ENCODE measurements at places on chromosomes 3 and 15.

GRCh38 chr15:69493406-69493805 lies 40.8 kb downstream of the RPLP1 start:
- DNase-seq = no peak

GRCh38 chr15:91472316-91472756 lies 372.3 kb downstream of the SV2B start:
- no peak for DNase-seq

DNA sequence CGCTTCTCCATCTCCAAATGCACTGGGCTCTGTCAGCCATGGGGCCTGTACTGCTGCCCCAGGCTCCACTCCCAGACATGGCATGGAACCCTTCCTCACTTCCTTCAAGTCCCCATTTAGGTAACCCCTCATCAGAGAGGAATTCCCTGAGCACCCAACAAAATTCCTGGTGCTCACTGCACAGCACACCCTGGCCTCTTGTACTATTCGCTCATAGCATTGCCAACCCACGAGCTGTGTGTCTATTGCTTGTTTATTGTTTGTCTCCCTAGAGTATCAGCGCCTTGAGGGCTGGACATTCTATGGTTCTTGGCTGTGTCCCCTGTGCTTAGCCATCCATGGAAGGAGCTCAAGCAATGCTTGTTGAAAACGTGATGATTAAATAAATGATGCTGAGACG lies 46.1 kb upstream of the SLCO2A1 start:
- no peak for DNase-seq

DNA sequence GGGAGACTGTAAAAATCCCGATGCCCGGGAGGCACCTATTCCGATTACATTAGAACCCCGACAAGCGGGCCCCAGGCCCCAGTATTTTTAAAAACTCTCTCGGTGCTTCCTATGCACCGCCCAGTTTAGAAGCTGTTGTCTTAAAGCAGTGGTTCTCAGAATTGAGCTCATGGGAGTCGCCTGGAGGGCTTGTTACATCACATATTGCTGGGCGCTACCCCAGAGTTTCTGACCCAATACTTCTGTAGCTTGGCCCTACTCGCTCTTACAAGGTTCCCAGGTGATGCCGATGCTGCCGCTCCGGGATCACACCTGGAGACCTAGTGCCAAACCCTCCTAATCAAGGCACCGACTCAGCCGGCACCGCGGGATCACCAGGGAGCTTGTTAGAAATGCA lies 35.2 kb downstream of the CPN2 start:
- DNase-seq = no peak

GRCh38 chr3:185796431-185797107 lies 28.3 kb downstream of the IGF2BP2 start:
- DNase-seq = no peak

- DNase-seq = no peak
Measured at GRCh38 chr15:42719043-42719442, 17.9 kb downstream of the CDAN1 start.

DNA sequence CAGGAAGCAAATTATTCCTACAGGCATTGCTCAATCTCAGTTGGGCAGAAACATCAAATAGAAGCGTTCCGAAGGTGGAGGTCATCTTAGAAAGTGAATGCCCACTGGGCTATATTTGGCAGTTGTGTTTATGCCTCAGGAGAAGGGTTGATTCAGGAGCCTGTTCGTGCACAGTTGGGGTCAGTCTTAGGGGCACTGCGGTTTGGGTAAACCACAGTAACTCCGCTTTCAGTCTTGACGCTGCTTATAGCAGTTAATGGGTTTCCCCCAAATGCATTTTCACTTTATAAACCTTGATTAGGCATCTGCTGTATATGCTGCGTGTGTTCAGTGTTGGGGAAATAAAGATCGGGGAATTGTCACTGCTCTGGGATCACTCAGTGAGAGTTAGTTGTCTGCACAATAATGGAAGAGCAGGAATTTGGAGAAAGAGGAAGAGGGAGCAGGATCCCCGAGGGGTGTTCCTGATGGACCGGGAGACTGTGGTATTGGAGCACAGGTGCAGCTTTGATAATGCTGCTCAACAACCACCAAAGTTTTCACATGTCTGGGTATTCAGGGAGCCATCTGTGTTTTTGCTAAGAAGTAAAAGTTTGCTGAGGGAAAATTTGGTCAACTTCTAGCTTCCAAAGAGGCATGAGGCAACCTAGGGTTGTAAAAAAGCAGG lies 124.3 kb upstream of the EIF1B start:
- DNase-seq = no peak

GRCh38 chr3:194744826-194745225 lies 59.1 kb downstream of the FAM43A start:
- DNase-seq = no peak

DNA sequence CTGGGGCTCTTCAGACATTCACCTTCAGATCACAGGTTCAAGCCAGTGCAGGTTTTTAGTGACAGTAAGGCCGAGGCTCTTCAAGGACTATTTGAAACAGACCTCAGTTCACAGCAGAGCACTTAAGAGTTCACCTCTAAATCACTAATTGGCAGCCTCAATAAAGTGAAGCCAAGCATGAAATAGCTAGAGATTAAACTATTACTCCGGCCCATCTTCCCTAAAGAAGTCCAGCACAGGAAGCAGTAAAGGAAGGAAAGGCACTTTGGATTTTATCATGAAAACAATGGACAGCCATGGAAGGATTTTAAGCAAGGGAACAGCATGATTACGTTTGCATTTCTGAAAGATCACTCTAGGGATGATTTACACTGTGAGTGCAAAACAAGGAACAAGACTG lies 27.6 kb upstream of the ARL6 start:
- DNase-seq = no peak

DNA sequence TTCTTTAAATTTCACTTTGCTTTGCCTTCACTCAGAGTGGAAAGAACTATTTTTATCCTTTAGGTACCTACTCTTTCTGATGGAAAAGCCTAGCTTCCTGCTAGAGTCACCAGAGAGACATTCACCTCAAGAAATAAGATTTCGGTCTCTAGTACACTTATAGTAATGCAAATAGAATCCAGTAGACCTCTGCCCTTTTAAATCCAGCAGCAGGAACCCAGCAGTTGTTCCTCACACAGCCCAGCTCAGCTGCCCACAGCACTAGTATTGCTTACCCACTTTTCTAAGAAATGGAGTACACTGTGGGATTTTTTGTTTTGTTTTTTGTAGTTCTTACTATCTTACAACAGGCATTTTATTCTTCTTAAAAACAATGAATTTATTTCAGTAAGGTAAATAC lies 497.0 kb upstream of the CCDC54 start:
- no peak for DNase-seq

Measured in NCI-H2029 treated with DMSO at 0.1 percent for 48 hours (cell line).